ENCODE measurements at places on chromosomes 7 and 10.

- no peak for DNase-seq
Measured at GRCh38 chr10:78255796-78256638, 222.4 kb downstream of the RPS24 start.

DNA sequence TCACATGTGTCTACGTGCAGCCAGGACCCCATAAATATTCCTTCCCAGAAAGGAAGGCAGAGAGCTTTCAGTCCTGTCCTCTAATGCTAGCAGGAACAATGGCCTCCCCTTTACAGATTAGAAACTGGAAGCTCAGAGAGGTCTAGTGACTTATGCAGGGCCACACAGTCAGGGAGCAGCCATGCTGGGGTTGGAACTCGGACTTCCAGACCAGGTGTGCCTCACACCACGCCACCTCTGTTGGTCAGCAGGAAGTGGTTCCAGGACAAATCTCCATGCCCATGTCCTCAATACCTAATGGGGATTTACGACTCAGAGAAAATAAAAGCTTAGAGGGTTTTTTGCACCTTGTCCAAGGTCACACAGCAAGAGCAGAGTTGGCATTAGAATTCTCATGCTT is 378.9 kb downstream of the RPS24 start:
- no peak for DNase-seq

DNA sequence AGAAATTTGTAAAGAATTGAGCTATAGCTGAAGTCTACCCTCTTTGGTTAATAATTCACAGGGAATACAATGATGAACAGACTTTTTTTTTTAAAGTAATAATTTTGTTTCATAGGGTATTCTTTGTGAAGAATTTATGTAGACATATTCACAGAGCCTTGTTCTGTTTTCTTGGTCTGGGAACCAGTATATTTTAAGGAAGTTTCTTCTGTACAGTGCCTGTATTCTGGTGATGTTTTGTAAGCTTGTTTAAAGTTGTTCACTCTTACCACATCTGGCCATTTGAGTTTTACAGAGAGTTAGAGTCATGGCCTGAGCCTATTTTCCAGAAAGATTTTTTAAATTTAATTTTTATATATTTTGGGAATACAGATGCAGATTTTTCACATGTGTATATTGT is 70.3 kb downstream of the CCSER2 start:
- no peak for DNase-seq

- no peak for DNase-seq
Measured at GRCh38 chr10:1291178-1292090, 235.2 kb downstream of the WDR37 start.

- DNase-seq: no peak
Measured at GRCh38 chr7:36545291-36545690, 155.6 kb downstream of the ANLN start.

DNA sequence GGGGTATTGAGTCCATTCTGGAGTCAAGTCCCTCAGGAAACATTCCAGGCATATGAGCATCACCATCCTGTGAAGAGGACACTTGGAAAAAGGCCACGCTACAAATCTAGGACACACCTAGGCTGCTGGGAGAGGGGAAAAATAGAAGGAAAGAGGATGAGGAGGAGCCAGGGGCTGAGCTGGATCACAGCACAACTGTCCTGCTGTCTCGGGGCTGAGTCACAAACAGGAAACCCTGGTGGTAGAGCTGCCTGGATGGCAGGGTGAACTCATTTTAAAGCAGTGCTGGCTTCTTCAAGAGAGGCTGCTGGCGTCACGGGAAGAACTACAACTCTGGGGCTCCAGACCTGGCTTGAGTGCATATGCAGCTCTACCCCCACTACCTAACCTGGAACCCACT is 151.5 kb downstream of the RNF216 start:
- no peak for DNase-seq

- DNase-seq: no peak
Measured at GRCh38 chr10:76550806-76551205, 1086.8 kb downstream of the KCNMA1 start.
